RWPE2 (cell line): ENCODE measurements at places on chromosomes 5 and 9.

- no peak overlapping the region for H3K27ac ChIP-seq
- H3K36me3 ChIP-seq: no peaks in the 10 kb centered on the region
- DNase-seq: no peak
- no peaks in the 10 kb centered on the region for H3K27me3 ChIP-seq
- no peak overlapping the region for H3K4me3 ChIP-seq
Measured at GRCh38 chr5:132797651-132798050, 15.5 kb upstream of the SOWAHA start.

DNA sequence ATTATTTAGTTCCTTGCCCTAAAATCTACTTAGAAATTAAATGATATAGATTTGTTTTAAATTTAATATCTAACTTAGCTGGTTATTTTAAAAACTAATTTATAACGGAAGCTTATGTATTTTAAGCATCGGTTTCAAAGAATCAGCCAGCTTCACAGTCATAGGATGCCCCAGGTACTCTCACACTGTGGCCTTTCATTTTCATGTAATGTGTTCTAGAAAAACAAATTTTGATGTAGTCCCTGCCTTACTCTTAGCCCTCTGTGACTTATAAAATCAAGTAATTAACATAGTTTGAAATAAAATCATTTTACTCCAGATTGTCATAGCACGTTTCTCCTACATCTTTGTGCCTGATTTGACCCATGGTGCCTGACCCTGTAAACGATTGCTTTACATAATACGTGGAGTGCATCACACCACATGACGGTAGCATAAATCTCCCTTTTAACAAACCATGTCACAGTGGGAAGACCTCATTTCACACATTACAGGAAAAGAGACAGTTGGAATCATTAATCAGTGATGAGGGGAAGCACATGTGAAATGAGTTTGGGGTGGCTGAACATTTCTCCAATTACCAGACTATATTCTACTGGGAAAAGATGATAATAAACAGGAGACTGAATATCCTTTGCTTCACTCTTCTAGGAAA is 731.5 kb upstream of the CDH9 start:
- no peaks in the 10 kb centered on the region for H3K36me3 ChIP-seq
- H3K27ac ChIP-seq: no peak overlapping the region
- no peak for DNase-seq
- no peaks in the 10 kb centered on the region for H3K4me1 ChIP-seq
- no peak overlapping the region for H3K4me3 ChIP-seq

DNA sequence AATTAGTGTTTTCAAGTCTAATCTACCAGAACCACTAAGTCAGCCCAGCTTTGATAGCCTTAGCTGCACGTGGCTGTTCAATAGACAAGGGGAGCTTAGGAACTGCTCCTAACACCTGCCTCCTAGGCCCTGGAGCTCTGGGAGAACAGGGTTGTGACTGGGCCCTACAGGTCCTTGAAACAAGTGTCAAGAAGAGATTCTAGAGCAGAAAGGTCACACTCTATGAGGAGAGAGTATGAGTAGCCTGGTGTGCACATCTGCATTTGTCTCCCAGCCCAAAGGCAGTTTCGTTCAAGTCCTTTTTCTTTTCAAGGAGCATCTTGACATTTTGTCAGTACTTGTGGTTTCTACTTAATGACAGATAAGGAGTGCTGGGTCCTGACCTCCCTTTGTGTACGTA is 206.1 kb downstream of the PRELID2 start:
- no peaks in the 10 kb centered on the region for H3K27me3 ChIP-seq
- no peak for DNase-seq
- no peaks in the 10 kb centered on the region for H3K4me1 ChIP-seq
- H3K4me3 ChIP-seq: no peak overlapping the region
- H3K27ac ChIP-seq: no peak overlapping the region

DNA sequence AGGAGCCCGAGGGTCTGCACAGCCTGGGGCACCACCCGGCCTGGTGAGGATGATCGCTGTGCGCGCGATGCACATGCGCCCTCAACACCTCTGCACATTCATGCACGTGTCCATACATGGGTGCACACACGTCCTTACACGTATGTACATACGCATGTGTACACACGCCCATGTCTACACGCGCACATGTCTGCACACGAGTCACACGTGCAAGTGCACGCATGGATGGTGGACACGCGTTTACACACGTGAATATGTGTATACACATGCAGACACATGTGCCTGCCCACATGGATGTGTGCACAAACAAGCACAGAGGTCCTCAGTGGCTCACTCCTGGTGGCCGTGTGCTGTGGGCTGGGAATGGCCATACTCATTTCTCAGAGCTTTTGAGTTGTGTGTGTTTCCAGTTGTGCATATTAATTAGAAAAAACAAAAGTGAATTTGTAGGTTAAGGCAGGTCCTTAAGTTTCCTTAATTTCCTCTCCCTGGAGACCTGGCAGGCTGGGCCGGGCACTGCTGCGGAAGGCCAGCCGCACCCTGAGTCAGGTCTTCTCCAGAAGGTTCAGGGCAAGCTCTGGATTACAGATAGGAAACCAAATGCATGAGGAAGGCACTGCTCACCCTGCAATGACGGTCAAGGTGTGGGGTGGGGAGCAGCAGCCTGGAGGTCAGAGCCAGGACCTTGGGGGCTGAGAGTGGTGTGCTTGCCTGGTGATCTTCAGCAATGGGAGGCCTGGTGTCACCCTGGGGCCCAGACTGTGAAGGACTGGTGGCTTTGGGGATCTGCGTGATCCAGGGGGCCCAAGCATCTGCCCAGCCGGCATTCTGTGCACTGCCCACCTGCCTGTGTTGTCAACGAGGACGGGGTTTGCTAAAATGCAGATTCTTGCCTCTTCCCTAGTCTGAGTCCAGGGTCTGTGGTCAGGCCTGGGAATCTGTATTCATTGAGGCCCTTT is 1.3 kb upstream of the RNU6ATAC start:
- H3K4me3 ChIP-seq: no peak overlapping the region
- H3K4me1 ChIP-seq: peaks cover 3% of the 10 kb centered on the region

- no peaks in the 10 kb centered on the region for H3K4me1 ChIP-seq
- DNase-seq: no peak
- no peaks in the 10 kb centered on the region for H3K27me3 ChIP-seq
- H3K4me3 ChIP-seq: peak within 1 kb of the TSS; percentile 66
- no peak within 1 kb of the TSS for H3K27ac ChIP-seq
Measured at GRCh38 chr5:72107131-72107900, at the start of gene MAP1B. Gene MAP1B, plus strand, starts transcription at chr5:72107475. Its CDS starts 57 bp downstream, at chr5:72107532.

GRCh38 chr5:163695830-163696578 is 190.6 kb downstream of the MAT2B start:
- DNase-seq: no peak
- H3K4me3 ChIP-seq: no peak overlapping the region
- H3K4me1 ChIP-seq: no peaks in the 10 kb centered on the region
- H3K27me3 ChIP-seq: peaks cover 7% of the 10 kb centered on the region
- no peaks in the 10 kb centered on the region for H3K36me3 ChIP-seq
- H3K27ac ChIP-seq: no peak overlapping the region

DNA sequence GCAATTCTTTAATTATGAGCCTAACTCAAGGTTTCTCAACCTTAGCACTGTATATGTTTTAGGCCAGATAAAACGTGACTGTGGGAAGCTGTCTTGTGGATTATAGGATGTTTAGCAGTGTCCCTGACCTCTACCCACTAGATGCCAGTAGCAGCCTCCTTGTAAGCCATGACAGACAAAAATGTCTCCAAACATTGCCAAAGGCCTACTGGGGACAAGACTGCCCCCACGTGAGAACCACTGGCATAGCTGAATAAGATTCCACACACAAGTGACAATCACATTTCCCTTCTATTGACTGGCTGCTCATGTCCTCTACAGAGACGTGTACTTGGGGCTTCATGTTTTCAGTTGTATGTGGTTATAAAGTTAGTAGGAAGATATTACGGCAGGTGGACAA is 55.4 kb downstream of the GOLM1 start:
- 0 out of 2 replicates have a peak, but pooled peaks cover 4% of the 10 kb centered on the region for H3K36me3 ChIP-seq
- no peak overlapping the region for H3K27ac ChIP-seq
- DNase-seq: no peak
- no peaks in the 10 kb centered on the region for H3K4me1 ChIP-seq
- no peaks in the 10 kb centered on the region for H3K27me3 ChIP-seq

DNA sequence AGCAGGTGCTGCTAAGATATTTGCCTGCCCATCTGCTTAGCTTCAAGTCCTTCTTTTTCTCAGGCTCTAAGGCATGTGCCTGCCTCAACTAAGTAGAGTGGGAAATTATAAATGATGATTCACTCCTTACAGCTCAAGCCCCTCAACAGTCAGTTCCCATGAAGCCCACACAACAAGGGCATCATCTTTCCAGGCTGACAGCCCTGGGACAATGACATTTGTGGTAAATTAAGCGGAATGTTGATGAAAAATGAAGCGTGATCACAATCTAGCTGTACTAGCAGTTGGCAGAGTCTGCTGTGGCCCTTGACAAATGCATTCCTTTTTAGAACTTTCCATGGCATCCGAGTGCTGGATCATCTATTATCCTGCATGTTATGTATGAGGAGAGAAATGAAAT is 548.6 kb downstream of the KIF4B start:
- no peak overlapping the region for H3K4me3 ChIP-seq
- no peaks in the 10 kb centered on the region for H3K27me3 ChIP-seq
- H3K27ac ChIP-seq: no peak overlapping the region
- DNase-seq: no peak
- H3K4me1 ChIP-seq: no peaks in the 10 kb centered on the region
- H3K36me3 ChIP-seq: no peaks in the 10 kb centered on the region

DNA sequence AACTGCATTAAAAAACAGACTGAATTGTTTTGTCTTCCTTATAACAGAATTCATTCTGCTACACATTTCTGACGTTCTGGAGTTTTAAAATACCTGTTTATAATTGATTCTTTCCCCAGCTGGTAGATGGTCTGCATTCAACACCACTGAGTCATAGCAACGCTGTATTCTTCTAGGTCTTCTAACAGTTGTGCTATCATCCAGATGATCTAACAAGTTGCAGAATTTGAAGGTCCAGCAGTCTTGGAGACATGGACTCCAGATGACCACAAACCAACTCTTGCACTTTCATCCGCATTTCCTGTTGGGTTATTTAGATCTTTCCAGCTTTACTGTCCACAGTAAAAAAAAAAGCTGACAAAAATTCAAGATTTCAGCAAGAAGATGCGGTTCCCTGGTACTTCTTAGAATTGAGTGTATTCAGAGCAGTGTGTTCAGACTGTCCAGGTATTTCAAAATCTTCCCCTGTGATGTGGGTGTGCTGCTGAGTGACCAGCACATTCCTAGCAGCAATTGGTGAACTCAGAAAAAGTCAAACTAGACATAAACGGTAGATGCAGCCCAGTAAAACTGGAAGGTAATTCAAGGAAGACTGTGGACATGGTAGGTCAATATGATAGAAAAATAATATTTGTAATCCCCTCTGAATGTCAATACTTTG is 50.2 kb downstream of the CSNK1A1 start:
- peaks cover 3% of the 10 kb centered on the region for H3K4me1 ChIP-seq
- no peaks in the 10 kb centered on the region for H3K27me3 ChIP-seq
- H3K36me3 ChIP-seq: peaks cover 96% of the 10 kb centered on the region
- H3K4me3 ChIP-seq: no peak overlapping the region

DNA sequence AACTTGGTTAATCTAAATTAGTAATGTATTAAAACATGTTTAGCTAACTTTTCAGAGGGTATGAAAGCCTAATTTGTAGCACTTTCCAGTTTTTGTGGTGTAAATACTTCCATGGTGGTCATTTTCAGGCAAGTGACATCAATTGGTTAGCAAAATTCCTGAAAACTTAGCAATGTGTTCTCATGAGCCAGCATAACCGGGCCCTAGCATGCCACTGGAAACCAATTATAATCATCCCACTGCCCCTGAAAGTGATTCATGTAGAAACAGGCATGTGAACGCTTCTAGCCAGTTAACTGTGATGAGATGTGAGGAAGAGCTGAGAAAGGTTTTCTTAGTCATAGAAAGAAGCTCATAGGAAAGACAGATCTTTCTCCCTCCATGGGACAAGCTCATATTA is 417.2 kb downstream of the TLR4 start:
- H3K27ac ChIP-seq: no peak overlapping the region
- no peaks in the 10 kb centered on the region for H3K4me1 ChIP-seq
- DNase-seq: no peak
- H3K36me3 ChIP-seq: no peaks in the 10 kb centered on the region
- H3K27me3 ChIP-seq: no peaks in the 10 kb centered on the region

DNA sequence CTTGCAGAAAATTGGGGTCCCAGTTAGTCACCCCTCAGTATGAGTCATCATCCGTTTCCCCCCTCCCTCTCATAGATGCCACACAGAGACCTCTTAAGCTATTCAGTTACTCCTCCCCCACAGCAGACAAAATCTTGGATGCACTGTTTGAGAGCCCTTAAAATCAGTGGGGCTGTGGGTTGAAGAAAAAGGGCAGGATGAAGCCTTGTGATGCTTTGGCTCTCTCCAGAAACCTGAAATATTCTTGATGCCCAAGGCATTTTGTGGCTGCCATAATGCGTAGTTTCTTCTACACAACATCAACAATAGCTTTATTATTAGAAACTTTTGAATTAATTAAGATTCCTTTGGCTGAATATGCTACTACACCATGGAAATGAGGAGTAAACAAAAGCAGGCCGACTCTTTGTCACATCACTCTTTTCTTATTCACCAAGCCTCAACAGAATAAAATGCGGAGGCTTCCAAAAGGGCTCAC is 133.8 kb downstream of the MRPS30 start:
- H3K27ac ChIP-seq: no peak overlapping the region
- no peak overlapping the region for H3K4me3 ChIP-seq
- no peaks in the 10 kb centered on the region for H3K36me3 ChIP-seq
- H3K27me3 ChIP-seq: peaks cover 3% of the 10 kb centered on the region
- no peak for DNase-seq

- peak overlapping the region; percentile 83 for H3K27ac ChIP-seq
- DNase-seq: no peak
- no peak overlapping the region for H3K4me3 ChIP-seq
Measured at GRCh38 chr9:86407022-86407421, 52.8 kb upstream of the TUT7 start.

- no peak overlapping the region for H3K4me3 ChIP-seq
- H3K36me3 ChIP-seq: no peaks in the 10 kb centered on the region
- H3K27me3 ChIP-seq: peaks cover 27% of the 10 kb centered on the region
- DNase-seq: no peak
- no peak overlapping the region for H3K27ac ChIP-seq
- no peaks in the 10 kb centered on the region for H3K4me1 ChIP-seq
Measured at GRCh38 chr5:31656806-31657205, 17.9 kb downstream of the PDZD2 start.

DNA sequence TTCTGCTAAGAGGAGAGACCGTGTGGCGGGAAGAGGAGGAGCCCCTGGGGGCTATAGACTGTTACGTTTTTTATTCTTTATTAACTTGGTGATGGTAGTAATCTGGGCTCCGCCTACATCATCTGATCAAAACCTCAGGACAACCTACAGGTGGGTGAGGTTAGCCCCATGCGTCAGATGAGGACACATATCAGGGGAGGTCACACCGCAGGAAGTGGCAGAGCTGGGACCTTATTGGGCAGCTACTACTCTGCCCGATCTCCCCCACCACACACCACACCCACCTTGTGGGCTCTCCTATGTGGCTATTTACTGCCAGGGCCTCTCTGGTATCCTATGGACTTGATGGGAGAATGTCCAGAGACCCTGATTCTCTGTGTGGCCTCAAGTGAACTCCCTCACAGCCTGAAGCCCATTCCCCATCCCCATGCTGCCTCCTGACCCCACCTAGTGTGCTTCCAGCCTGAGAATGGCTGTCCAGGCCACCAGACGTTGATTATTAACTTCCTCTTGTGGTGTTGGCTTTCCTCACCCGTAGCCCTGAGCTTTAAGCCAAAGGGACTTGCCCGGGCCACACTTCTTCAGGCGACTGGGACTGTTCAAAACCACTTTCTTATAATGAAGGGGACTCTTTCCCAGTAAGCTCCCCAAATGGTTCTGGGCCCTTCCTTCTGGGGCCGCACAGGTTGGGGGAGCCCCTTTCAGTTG is 8.2 kb downstream of the UNC5A start:
- H3K27ac ChIP-seq: no peak overlapping the region
- H3K4me3 ChIP-seq: no peak overlapping the region
- peaks cover 13% of the 10 kb centered on the region for H3K4me1 ChIP-seq
- no peaks in the 10 kb centered on the region for H3K36me3 ChIP-seq
- peaks cover 35% of the 10 kb centered on the region for H3K27me3 ChIP-seq
